Activated T-cell treated with anti-CD3 and anti-CD28 coated beads, Interleukin-2, amount 50 U/mL, for 24 hours (primary cell): ENCODE measurements at places on chromosomes 1 and 21.

DNA sequence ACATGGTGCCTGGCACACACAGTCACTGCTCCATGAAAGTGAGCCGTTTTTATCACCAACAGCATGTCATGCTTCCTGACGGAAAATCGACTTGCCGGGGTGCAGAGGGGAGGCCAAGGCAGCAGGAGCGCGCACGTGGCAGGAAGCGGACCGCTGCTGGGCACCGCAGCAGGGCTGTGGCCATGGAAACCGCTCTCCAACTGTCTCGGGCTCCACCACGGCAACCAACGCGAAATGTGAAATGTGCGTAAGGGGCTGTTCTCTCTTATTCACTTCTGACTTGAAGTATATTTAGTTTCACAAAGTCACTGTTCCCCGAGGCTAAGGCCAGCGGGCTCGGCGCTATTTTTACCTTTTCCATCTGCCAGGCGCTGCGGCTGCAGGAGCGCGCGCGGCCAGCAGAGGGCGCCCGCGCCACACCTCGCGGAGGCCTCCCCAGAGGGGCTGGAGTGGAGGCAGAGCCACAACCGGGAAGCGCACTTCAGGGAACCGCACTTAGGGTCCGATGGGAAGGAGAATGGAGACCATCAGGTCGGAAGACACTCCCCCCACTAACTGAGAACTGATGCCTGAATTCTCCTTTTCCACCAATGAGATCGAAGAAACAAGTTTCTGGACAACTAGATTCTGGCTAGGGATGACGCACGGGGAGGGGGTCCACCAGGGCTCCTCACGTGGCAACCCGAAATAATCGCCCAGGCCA, 19.7 kb downstream of the RCC2 start:
- DNase-seq, result peak; percentile 81
- peaks cover 10% of the 10 kb centered on the region for H3K4me1 ChIP-seq
- H3K27ac ChIP-seq, result peak overlapping the region; percentile 45

DNA sequence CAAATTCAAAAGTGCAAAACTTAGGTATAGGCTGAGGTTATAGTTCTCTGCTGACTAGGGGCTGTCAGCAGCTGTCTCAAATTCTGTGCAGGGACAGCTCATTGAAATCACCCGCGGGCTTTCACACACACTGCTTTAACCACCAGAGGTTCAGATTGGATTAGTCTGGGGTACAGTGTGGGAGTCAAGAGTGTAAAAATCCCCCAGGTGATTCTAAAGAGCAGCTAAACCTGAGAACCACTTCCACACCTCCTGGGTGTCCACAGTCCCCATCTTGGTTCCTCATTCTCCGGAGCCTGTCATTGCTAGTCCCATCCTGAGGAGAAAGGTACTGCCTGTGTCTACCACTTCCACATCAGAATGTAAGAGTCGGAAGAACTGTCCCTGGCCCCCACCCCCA, 9.9 kb upstream of the TDRD10 start:
- no peak for DNase-seq
- H3K4me1 ChIP-seq, result peaks cover 36% of the 10 kb centered on the region
- H3K27me3 ChIP-seq, result no peaks in the 10 kb centered on the region
- H3K27ac ChIP-seq, result no peak overlapping the region
- no peak overlapping the region for H3K4me3 ChIP-seq
- no peaks in the 10 kb centered on the region for H3K36me3 ChIP-seq

DNA sequence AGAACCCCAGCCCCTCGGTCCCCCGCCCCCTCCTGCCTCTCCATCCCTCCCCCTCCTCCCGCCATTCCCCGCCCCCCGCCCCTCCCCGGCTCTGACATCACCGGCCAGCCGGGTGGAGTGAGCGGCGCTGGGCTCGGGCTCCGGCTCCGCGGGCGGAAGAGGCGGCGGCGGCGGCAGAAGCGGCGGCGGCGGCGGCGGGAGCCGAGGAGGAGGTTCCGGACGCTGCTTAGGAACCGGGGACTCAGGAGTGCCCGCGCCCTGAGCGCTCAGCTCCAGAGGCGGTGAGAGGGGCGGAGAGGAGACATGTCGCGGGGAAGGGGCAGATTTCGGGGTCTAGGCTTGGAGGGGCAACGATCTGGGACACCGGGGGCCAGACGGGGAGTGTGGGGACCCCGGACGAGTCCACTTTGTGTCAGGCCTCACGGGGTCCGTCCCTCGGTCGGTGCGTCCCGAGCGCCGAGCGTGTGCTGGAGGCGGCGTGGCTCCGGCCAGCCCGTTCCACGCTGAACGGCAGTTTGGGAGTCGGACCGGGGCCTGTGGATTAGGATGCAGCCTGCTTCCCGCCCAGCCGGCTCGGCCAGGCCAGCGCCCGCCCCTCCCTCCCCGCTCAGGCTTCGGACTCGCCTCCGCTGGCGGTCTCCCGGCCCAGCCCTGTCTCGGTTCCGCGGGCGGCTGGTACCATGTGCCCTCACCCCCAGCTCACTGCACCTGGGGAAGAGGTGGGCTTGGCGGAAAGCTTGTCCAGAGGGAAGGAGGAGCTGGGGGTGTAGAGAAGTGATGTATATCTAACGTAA, at the start of gene PEA15:
PEA15 (plus strand) TSS at position 143 of the 794 bp plus-strand sequence. CDS start 6,161 bp downstream, outside the sequence.
- peaks cover 54% of the 10 kb centered on the region for H3K4me1 ChIP-seq
- H3K36me3 ChIP-seq, result peaks cover 45% of the 10 kb centered on the region
- H3K27me3 ChIP-seq, result no peaks in the 10 kb centered on the region
- H3K27ac ChIP-seq, result peak within 1 kb of the TSS; percentile 93

- peak; percentile 86 for DNase-seq
- H3K36me3 ChIP-seq, result peaks cover 41% of the 10 kb centered on the region
- peak within 1 kb of the TSS; percentile 96 for H3K27ac ChIP-seq
- H3K4me3 ChIP-seq, result peak within 1 kb of the TSS; percentile 94
- H3K27me3 ChIP-seq, result no peaks in the 10 kb centered on the region
Observed at GRCh38 chr21:32412162-32413014, at the start of gene EVA1C. Gene EVA1C (plus strand): TSS chr21:32412706. CDS start chr21:32412854, 148 bp downstream.

DNA sequence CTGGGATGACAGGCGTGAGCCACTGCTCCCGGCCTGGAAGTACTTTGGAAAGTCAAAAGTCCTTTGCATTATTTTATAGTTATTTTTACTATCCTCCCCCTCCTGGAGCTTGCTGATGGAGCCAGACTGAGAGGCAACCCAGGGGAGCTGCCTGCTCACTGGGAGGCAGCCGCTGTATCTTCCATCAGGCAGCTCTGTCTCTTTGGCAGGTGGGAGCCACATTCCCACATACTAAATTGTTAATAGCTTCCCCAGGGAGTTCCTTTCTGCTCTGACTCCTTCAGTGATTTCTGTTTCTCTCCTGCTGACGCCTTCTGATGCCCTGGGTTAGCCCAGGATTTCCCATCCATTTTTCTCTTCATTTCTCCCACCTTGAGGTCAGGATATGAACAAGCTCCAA, 4.9 kb upstream of the OPRD1 start:
- H3K27ac ChIP-seq, result no peak overlapping the region
- H3K36me3 ChIP-seq, result no peaks in the 10 kb centered on the region

DNA sequence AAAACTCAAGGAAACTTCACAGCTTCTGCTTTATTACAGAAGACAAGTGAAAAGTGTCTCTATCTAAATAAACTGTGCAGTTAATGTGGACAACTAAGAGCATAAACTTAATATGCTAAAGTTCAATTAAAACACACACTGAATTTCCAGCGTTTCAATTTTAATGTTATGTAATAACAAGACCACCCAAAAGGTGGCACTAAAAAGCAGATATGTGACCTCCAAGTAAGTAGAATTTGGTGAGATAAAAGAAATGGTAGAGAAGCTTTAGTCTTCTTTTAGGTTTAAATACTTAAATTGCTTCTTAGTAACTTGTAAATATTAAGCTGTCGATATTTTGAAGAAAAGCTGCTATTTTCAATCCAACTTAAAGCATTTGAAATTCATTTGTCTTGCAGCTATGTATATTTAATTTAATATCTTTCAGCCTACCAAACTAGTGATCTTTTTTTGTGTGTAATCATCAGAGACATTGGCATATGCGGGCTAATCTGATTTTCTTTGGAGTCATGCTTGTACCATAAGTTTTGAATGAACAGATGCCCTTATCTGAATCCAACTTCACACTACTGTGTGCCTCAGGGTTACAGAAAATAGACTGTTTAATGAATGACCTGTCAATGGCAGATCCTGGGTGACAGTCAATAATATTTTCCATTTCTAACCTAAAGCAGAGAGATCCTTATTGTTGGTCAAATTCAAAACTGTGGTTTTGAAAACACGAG, 36.5 kb upstream of the ADAMTS1 start:
- DNase-seq, result no peak
- no peaks in the 10 kb centered on the region for H3K36me3 ChIP-seq
- no peak overlapping the region for H3K27ac ChIP-seq
- H3K27me3 ChIP-seq, result peaks cover 7% of the 10 kb centered on the region
- no peak overlapping the region for H3K4me3 ChIP-seq
